ENCODE measurements at places on chromosomes 11 and 22.

GRCh38 chr22:33983558-33983957, 63.3 kb upstream of the LARGE1 start:
- DNase-seq: no peak

- no peak for DNase-seq
These were observed 326.2 kb upstream of the PDGFD start for GRCh38 chr11:104490182-104490581.

DNA sequence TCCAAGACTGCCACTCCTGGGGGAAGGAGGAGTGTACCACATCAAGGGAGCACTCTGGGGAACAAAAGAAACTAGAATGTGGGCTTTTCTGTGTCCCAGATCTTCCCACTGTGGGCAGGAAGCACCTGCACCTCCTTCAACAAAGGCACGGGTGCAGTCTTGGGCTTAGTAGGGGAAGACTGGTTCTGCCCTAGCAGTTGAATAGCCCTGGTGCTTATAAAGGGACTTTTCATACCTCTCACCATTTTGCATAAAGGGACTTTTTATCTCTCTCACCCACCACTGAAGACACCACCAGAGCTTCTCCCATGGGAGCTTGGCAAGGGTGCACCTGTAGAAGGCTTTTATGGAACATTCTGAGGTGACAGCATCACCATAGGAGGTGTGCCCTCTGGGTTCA, 65.8 kb upstream of the MS4A8 start:
- no peak for DNase-seq

DNA sequence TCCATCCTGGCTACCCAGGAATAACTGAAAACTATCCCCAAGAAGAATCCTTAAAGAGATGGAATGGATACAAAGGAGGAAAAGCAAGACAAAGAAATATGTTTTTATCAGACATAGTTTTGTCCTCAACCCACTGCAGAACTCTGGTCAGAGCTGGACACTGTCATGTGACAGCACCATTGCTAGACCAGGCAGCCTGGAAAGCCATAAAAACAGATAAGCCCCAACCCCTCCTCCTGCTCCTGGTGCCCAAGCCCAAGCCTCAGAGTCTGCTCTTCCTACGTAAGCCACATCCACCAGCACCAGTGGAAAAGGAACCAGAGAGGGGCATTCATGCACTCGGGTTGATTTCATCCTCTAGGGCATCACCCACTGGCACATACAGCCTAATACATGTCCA, 116.9 kb downstream of the TRIM29 start:
- DNase-seq: no peak

GRCh38 chr11:94876222-94876621, 97.1 kb downstream of the CWC15 start:
- DNase-seq: no peak

- no peak for DNase-seq
These were observed 172.3 kb downstream of the AASDHPPT start for GRCh38 chr11:106249617-106250239.

- DNase-seq: no peak
These were observed 66.6 kb upstream of the FTH1 start for GRCh38 chr11:62034036-62034338.

- peak; percentile 69 for DNase-seq
These were observed 4.4 kb downstream of the KCNJ11 start for GRCh38 chr11:17384002-17384511.

DNA sequence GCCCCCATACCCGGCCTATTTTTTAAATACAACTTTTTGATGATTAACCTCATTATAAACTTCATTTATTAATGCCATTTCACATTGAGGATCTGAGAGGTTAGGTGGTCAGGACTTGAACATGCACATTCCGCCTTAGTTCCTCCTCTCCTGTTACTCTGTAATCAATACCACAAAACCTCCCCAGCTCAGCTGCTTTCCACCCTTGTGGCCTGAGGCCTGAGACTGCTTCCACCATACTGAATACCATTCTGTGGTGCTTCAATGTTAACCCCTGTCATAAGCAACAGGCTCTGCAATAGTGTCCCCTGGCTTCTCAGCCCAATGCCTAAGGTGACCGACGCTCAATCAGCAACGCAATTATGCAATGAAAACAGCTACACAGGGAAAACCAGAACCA, 405.4 kb downstream of the ETS1 start:
- no peak for DNase-seq

DNA sequence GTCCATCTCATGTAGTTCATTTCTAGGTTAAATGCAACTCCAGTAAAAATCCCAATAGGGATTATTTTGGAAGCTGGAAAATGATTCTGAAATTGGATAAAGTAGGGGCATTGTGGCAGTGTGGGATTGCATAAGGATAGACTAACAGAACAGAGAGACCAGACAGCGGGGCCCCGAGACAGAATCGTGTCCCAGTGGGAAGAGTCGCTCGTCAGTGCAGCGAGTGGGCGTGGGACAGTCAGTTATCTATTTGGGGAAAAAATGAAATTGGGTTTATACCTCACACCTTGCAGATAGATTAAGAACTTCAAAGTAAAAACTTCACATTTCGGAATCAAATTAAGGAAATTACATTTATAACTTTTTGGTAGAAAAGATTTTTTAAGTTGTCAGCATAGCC, 10.6 kb downstream of the SART1 start:
- DNase-seq: no peak

GRCh38 chr22:22704156-22704946, 59.9 kb downstream of the GGTLC2 start:
- no peak for DNase-seq

All from DMS153 (cell line).